ENCODE measurements at places on chromosomes 16 and 17.
A peak's percentile ranks its signal among the peaks of the same experiment; 100 is the strongest.

DNA sequence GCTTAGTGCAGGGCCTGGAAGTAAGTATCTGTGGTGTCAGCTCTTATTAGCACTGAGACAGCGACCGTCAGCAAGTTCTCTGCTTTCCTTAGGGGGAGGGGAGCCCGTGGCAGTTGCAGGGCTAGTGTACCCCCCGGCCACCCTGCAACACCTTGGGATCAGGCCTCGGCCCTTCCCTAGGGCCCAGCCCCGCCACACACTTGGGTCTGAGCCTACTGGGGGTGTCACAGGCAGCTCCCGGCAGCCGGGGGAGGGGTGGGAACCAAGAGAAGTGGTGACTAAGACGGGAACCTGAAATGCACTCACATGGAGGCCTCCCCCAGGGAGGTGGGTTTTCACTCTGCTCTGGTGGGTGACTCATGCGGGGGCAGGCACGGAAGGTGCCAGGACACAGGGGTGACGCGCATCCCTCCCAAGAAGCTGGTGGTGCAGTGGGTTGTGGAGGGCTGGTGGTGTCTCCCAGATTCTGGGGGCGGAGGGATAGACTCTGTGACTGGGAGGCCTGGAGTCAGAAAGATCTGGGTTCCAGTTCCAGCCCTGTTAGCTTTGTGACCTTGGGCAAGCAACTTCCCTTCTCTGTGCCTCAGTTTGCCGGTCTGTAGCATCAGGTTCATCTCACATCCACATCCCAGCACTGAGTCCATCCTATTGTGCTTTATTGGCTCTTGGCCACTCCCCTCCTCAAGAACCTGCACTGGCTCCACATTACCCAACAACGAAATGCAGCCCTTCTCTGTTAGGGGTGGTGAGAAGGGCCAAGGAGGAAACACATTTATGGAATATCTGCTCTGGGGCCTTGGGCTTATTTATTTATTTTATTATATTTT lies 44.5 kb downstream of the LAT start:
- DNase-seq: peak; percentile 77

GRCh38 chr16:67516296-67517154 lies 12.1 kb upstream of the RIPOR1 start:
- no peak for DNase-seq

DNA sequence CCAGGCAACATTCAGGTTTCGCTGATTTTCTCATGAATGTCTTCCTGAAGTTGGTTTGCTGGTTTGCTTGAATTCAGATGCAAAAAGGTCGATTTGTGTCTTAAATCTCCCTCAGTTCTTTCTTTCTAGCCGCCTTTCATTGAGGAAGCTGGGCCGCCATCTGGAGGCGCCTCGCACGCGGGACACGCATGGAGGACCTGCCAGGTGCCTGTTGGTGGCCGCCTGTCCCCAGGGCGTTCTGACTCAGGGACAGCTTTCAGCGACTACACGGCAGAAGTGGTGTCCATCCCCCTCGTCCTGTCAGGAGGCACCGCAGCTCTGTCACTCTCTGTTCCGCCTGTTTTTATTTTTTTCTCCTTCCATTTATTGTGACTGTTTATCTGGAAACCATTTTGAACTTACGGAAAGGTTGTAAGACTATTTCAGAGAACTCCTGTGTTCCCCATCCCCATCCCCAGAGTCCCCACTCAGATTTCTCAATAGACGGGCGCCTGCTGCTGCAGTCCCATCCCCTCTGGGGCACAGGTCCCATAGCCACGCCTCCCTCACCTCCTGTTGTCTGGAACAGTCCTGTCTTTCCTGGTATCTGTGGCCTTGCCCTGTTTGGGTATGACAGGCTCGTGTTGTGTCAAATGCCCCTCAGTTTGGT lies 33.2 kb downstream of the COX4I1 start:
- DNase-seq: no peak

DNA sequence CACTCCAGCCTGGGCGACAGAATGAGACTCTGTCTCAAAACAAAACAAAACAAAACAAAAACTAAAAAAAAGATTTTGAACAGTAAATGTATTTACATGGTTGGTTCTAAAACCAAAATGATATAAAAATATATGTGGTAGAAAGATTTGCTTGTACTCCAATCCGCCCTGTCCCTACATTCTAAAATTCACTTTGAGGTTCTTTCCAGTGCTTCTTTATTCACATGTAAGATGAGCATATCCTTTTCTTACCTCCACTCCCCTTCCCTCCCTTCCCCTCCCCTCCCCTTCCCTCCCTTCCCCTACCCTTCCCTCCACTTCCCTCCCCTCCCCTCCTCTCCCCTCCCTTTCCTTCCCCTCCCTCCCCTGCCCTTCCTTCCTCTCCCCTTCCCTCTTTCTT lies 34.4 kb downstream of the RAP1GAP2 start:
- DNase-seq: no peak

GRCh38 chr17:48545539-48545938 lies 630 bp upstream of the HOXB2 start:
- DNase-seq: no peak

DNA sequence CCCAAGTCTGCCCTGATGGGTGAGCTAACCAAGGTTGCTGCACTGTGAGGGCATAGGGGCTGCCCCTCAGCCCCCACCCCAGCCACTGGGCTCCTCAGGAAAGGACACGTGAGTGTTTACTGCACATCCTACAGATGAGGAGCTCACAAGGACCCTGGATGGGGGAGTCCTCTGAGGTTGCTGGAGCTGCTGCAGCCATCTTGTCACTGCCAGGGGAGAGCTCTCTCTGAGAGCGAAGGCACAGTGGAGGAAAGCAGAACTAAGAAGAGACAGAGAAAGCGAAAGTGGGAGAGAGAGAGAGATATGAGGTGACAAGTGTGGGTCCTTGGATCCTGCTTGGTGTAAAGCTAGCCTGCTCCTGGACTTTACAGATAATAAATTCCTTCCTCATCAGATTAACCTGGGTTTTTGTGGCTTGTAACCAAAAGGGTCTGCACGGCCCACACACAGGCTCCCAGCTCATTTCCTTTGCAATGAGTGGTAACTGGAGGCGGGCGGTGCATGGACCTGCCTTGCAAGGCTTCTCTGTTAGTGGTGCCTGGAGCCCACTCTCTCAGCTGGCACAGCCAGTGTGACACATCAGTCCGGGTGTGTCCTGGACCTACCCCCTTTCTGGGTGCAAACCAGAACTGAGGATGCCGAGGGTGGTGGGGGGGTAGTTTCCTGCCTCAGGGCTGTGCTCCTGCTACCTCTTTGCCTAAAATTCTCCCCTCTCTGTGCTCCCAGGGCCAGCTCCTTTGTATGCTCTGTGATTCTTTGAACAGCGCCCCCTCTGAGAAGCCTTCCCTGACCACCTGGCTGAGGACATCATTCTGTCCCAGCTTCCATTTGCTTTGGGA lies 14.2 kb downstream of the SNX20 start:
- peak; percentile 52 for DNase-seq
